ENCODE measurements at places on chromosomes 16 and 17. TPM values are rescaled to one million over a fixed set of nuclear protein-coding genes. Genes with fewer than 3 reads are reported as not detected.

Gene APOBR
- total RNA-seq = not detected

Gene CNTROB
- total RNA-seq = 19.3 TPM

Gene PRSS33
- not detected for total RNA-seq

Gene ALOX12
- not detected for total RNA-seq

Gene OR3A3
- not detected for total RNA-seq

Gene JPH3
- total RNA-seq = not detected

Gene EMC8
- 41.8 TPM for total RNA-seq

Gene PERCC1
- total RNA-seq = not detected

Gene HSD11B2
- under 0.01 TPM for total RNA-seq

Gene CES3
- total RNA-seq = not detected

Gene ELMO3
- 0.88 TPM for total RNA-seq

Gene CASKIN1
- 0.22 TPM for total RNA-seq

All from placental pericyte (primary cell).